ENCODE measurements at places on chromosomes 2 and 18.

DNA sequence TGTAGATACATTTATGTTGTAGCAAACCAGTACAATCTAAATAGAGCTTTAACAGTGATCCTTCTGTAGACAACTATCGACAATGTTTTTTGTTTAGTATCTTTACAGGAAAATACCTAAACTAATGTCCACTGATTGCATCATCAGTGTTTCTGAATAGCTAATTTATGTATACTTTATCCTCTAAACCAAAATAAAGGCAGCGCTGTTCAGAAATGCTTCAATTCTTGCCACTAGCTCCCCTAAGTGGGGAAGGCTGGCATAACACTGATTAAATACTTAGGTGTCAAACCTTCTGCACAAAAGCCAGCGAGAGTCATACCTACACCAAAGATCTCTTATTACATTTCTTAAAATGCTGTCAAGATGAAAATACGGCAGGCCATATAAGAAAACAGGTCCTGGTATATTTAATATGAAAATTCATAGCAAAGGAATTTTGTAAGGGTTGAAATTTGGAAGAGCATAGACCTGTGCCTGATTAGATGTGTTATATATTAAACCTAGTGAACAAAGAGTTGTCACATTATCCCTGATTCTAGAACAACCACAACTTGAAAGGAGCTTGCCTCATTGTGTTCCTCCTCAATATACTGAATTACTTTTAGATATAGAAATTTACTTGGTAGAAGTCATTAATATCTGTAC lies 1693.4 kb upstream of the SLC39A10 start:
- DNase-seq, result no peak

DNA sequence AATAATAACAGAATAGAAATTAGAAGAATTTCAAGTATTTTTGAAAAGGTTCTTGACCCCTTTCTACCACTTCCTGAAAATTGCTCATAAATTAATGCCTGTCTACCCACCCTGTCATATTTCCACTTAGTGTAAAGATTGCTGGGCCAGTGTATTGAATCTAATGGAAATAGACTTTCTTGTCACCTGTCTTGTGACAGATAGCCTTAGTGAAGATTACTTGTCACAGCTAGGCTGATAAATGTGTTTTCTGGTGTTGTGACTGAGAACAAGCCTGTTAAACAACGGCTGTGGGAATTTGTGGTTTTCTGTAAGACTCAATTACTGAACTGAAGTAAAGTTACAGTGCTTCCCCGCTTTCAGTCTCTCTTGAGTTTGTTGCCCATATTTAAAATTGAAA lies 37.0 kb downstream of the PIK3C3 start:
- DNase-seq, result no peak

- DNase-seq, result no peak
Observed at GRCh38 chr2:110993557-110994231, 127.0 kb upstream of the BCL2L11 start.

- DNase-seq, result no peak
Observed at GRCh38 chr2:205403244-205403825, 279.0 kb upstream of the NRP2 start.

DNA sequence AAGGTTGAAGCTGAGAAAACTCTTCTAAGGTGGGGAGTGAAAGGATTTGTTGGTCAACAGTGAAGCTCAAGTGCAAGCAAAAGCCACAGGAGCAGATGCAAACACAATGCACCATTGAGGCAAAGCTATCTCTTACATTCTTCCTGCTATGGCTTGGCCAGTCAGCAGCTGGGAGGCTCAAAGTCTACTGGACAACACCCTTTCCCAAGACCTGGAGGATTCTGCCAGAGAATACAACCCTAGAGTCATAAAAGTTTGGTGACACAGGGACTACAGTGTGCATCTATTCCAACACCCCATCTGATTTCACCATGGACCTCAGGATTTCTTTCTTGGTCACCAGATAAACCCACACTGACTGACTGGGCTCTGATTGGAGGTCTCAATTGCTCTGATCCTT lies 342.0 kb downstream of the HRH4 start:
- DNase-seq, result no peak

DNA sequence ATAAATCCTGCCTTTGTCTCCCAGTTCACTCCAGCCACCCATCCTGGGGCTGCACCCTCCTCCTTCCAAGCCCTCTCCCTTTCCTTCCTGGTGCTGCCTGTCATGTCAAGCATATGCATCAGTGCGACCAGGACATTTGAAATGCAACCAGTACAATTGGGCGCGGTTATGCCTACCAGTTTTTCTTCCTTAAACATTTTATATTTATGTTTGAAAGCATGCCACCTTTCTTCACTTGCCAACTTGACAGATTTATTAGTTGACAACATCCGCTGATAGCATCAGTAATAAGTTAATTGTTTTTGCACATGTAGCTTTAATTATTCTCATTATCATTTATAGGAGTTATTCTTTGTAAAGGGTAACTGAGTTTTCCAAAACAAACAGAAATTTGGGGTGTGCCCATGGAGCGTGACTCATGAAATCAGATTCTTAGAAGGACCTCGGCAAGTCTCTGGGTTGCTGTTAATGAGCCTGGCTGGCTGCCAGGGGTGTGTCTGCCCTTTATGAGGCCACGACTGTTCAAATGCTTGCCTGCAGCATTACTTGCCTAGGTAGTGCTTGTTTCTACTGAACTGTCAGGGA lies 32.8 kb upstream of the IL1B start:
- peak; percentile 34 for DNase-seq

DNA sequence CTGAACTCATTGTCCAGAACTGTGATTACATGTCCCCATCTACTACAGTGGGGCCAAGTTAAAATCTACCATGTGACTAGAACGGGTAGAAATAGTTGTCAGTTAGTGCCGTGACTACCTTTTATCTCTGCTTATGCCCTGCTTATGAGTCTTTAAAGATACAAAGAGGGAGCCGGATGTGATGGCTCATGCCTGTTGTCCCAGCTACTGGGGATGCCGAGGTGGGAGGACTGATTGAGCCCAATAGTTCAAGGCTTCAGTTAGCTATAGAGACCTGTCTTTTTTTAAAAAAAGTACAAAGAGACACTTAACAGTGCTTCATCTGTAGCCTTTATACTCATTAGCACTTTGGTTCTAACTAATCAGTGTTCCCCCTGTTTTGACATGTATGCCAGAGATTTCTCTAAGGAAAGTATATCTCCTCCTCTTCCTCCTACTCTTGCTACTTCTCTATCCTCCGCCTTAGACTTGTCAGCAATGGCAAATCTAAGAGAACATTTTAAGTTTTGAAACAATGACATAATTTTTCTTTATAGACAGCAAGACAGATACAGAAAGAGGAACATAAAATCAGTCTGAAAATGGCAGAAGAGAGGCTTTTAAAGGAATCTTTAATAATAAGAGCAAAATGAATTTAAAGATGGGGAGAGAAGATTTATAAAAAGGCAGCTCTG lies 45.0 kb downstream of the NBEAL1 start:
- no peak for DNase-seq

GRCh38 chr18:30999186-30999585 lies 43.4 kb downstream of the DSC3 start:
- DNase-seq, result no peak

GRCh38 chr2:11004199-11004598 lies 92.5 kb downstream of the KCNF1 start:
- DNase-seq, result no peak

DNA sequence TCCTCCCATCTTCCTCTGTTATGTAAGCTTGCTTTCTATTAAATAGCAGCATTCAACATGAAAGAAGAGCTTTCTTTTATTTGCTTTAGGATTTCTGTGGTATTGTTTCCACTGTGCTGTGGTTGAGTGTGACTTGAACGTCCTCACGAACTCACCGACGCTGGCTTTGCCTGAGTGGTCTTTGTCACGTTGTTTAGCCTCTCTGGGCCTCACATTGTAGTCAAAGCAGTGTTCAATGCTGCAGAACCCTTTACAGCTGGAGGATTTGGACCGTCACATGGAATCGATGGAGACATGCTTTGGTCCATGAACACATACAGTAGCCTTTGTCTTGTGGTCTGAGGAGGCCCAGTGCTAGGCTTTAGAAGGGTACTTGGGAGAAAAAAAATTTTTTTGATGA lies 66.3 kb downstream of the TANC1 start:
- no peak for DNase-seq

- DNase-seq, result no peak
Observed at GRCh38 chr2:138323382-138324067, 178.0 kb upstream of the SPOPL start.

DNA sequence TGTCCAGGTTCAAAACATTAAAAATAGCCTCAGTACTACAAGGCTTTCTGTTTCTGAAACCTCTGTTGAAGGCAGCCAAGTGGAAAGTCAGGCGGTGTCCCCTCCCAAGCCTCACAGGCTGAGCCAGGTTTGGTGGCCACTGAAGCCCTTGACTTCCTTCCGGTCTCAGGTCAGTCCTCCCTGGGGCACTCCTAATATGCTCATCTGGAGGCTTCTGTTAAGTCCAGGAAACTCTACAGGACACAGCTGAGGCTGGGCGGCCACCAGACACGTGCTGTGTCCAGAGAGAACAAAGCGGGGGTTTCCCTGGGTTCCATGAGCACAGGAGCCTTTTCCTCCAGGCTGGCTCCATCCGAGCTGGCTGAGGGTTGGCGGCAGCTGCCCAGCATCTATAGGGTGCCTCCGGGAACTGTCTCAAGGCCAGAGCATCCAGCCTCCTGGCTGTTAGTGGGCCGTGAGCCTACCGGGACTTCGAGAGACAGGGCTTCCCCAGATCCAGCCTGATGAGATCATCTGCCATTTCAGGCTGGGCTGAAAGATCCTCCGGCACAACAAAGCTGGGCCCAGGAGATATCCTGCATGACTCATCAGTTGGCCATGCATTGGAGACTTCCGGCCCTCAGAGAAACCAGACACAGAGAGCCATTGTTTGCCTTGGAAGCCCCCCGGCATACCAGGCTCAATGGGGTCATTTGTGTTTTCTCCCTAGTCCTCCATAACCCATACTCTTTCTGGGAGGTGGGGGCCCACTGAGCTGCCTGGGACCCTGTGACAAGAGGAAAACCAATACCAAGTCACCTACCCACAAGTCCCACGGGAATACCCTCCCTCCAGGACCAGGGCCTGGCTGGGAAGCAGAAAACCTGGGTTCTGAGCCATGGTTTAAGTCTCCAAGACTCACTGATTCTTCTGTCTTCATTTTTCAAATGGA lies 71.7 kb downstream of the HS1BP3 start:
- DNase-seq, result no peak

GRCh38 chr2:63589148-63589958 lies 590 bp downstream of the MDH1 start:
- no peak for DNase-seq

DNA sequence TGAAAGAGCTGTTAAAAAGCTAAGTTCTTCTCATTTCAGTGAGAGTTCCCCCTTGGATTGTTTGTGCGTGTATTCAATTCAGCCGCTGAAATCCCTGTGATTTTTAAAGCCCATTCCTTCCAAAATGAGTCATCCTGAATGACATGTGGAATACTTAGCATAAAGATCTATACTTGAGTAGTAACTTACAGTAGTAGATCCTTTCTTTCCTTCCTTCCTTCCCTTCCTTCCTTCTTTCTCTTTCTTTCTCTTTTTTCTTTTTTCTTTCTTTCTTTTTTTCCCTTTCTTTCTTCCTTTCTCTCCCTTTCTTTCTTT lies 18.2 kb upstream of the SOX11 start:
- no peak for DNase-seq

DNA sequence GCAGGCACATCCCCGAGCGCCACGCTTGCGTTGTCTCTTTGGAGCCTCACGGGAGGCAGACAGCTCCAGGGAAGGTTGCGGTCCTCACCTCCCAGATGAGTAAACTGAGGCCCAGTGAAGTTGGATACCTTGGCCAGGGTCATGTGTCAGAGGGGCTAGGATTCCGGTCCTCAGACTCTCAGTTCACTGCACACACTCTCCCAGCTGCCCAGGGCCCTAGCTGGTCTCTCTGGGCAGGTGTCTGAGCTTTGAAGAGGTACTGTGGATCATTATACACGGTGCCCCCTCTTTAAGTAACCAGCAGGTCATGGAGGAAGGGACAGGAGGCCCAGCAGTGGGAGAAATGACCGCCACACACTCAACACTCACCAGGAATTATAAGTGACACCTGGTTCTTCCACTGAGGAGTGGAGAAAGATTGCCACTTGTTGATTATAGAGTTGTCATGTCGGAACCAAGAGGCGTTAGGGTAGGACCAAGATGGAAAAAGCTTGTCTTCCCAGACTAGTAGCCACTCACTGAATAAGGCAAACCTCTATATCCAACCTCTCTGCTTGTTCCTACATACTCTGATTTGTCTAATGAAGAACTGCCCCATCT lies 588 bp downstream of the TMEM214 start:
- DNase-seq, result no peak

DNA sequence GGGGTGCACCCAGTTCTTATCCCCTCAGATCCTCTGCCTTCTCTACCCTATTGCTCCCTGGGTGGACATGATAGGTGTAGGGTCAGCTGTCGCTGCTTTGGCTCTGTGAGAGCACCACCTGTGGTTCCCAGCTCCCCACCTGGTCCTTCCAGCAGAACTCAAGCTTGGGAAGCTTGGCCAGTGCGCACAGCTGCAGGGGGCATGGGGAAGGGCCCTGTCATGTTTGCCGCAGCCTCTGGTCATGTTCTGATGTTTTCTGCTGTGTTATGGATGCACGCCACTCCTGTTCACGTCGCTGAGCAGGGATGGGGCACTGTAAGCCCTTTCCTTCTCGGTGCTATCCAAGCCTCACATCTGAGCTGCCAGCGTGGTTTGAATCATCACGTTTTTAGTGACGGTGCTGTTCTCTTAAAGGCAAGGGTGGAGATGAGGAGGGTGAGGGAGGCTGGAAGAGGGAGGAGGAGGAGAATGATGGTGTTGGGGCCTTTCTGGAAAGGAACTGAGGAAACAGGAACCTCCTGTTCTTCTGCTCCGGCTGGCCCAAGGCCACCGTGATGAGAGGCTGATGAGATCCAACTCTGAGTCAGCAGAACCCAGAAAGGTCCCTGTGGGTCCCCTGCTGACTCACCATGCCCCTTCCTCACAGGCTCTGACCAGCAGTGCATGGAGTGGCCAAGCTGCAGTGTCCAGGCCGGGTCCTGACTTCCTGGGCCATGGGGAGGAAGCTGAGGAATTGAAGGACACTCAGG lies 78.0 kb downstream of the LIPG start:
- DNase-seq, result no peak

DNA sequence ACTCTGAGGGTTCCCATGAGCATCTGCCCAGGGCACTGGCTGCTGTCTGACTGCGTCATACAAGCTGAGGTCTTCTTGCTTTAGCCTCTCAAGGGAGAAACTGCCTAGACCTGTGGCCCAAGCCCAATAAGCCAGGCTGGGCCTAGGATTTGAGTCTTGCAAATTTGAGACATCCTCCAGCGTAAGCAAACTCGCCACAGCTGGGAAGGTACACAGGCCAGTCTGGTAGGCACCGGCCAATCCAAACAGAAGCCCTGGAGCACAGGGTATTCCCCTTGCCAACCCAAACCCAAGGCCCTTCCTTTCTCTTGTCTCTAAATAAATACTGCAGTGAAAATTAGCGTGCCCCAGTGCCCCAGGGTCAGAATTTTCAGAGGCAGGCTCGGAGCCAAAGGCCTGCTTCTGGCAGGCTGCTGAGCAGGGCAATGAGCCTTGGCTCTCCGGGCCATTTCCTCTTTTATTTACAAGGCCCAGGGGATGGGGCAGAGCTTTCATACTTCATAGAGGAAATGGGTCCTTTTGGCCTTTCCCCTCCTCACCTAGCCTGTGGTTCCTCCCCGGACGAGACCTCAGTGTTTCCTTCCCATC lies 33.3 kb downstream of the POLR1A start:
- no peak for DNase-seq
